ENCODE measurements at places on chromosomes 4 and X.
A peak's percentile ranks its signal among the peaks of the same experiment; 100 is the strongest.

DNA sequence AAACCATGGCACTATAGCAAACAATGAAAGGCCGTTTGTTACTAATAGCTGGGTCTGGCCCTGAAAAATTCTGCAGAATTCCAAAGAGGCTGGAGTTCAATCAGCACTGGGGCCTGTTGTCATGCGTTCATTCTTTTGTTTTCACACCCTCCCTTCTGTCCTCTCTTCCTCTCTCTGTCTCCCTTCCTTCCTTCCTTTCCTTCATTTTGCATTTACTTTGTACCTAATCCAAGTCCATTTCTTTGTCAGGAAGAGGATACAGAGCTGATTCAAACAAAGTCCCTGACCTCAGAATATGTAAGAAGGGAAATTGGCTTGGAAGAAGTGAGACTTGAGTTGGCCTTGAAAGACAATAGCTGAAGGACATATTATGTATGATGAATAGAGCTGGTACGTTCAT lies 119.6 kb upstream of the LDB2 start:
- DNase-seq = no peak

DNA sequence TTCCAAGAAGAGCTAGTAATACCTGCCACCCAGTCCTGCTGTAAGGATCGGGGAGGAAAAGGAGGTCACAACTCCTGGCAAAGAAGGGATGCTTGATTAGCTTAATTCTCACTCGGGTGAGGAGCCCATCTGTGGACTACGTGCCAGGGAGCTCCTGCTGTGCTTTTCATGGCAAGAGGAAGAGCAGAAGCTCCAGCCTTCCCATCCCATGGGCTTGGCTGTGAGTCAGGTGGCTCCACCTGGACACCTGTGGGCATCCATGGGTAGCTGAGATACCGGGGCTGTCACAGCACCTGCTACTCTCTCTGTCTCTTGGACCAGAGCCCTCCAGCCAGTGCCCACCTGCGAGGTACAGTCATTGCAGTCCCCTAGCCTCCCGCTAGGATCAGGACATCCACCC lies 18.0 kb downstream of the CLNK start:
- DNase-seq = peak; percentile 42

DNA sequence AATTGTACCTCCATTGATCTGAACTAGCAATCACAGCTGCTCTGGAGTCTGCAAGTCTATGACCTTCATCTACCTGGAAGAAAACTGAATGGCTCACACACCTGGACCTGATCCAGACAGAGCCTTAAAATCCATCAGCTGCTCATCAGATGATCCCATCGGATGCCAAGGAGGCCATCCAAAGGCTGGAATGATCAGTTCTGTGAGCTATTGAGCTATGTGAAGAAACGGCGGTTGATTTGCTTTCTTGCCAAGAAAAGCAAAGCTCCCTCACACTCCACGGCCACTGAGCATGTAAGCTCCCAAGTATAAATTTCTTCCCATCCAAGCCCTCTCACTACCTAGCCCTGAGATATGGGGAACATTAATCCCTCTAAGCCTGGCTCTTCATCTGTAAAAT lies 63.1 kb downstream of the RELL1 start:
- no peak for DNase-seq

DNA sequence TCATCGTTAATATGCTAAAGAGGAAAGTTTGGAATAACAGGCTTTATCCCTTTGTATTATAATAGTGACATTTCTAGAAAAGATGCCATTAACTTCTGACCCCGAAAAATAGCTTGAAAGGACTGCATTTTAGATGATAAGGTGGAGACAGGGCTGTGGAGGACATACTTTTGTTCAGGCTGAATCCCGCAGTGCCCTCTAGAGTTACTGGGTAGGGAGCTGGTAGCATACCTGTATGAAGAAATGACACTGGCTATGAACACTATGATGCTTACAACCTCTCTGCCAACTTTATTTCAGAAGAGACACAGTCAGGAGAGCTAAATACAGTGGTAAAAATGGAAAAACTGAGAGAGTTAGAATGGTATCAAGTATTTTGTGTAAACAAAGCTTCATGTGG lies 8.1 kb downstream of the IL1RAPL1 start:
- no peak for DNase-seq

GRCh38 chr4:183291070-183291469 lies 29.0 kb downstream of the CLDN22 start:
- DNase-seq = no peak

GRCh38 chrX:68750316-68750715 lies 78.5 kb upstream of the EFNB1 start:
- DNase-seq = no peak

DNA sequence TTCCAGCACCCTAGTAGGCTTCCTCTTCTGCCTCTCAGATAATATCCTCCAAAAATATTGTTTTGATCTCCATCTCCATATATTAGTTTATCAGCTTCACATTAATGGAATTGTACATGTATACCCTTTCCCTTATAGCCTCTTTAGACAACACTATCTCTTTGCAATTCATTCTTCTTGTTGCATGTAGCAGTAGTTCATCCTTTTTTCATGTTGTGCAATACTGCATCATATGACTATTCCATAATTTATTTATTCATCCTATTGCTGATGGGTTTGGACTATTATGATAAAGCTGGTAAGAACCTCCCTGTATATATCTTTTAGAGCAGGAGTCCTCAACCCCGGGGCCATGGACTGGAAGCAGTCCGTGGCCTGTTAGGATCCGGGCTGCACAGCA lies 148.2 kb upstream of the FAT1 start:
- DNase-seq = no peak

DNA sequence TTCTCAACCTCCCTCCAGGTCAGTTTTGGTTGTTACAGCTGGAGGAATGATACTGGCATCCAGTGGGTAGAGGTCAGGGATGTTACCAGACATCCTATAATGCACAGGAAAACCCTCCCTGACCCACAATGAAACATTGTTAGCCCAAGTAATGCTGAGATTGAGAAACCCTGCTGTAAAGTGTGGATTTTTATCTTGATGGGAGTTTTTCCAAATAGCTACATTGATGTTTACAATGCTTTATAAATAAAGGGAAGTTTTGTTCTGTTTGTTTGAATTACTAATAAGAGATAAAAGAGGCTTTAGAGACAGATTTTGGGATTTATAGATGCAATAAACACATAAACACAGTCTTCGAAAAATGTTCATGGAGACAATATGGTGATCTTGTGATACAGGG lies 194.0 kb upstream of the NUDT6 start:
- DNase-seq = no peak

- DNase-seq = no peak
Measured at GRCh38 chrX:46759645-46759974, 692 bp upstream of the SLC9A7 start.

- DNase-seq = no peak
Measured at GRCh38 chrX:118536204-118536603, 40.6 kb downstream of the DOCK11 start.

GRCh38 chr4:152246659-152247058 lies 289.2 kb downstream of the FBXW7 start:
- no peak for DNase-seq

- peak; percentile 20 for DNase-seq
Measured at GRCh38 chr4:176563591-176563990, 229.1 kb downstream of the VEGFC start.

GRCh38 chr4:152501846-152502536 lies 33.9 kb downstream of the FBXW7 start:
- DNase-seq = no peak

- no peak for DNase-seq
Measured at GRCh38 chr4:24970635-24971034, 57.8 kb upstream of the CCDC149 start.

- DNase-seq = no peak
Measured at GRCh38 chr4:48153791-48154550, 19.9 kb upstream of the TXK start.

DNA sequence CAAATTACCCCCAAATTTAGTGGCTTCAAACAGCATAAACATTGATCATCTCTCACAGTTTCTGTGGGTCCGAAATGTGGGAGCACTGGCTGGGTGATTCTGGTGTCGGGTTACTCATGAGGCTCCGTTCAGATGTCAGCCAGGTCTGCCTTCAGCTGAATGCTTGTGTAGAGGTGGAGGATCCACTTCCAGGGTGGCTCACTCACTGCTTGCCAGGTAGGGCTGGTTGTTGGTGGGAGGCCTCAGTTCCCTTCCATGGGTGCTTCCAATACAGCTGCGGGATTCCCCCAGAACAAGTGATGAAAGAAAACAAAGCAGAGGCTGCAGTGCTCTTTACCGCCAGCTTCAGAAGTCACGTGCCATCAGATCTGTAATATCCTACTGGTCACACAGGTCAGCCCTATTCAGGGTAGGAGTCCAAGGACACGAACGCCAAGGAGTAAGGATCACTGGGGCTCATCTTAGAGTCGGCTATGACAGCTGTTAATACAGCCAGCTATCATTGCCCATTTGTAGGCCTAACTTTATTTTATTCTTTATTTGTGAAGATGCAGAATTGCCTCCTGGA lies 1.1 kb upstream of the SMIM43 start:
- no peak for DNase-seq

DNA sequence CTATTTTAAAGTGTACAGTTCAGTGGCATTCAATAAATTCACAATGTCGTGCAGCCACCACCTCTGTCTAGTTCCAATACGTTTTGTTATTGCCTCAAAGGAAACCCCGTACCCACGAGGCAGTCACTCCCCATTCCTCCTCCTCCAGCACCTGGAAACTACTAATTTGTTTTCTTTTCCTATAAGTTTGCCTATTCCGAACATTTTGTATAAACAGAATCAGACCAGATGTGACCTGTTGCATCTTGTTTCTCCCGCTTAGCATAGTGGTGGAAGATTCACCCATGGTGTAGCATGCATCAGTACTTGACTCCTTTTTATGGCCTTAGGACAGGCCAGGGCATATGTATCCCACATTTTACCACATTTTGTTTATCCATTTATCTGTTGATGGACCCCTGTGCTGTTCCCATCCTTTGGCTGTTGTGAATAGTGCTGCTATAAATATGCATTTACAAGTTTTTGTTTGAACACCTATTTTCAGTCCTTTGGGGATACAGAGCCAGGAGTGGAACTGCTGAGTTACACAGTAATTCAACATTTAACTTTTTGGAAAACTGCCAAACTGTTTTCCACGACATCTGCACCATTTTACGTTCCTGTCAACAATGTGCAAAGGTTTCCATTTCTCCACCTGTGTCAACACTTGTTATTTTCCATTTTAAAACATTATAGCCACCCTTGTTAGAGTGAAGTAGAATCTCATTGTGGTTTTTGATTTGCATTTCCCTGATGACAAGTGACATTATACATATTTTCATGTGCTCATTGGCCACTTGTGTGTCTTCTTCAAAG lies 57.8 kb upstream of the STX18 start:
- DNase-seq = peak; percentile 70

GRCh38 chr4:8083086-8083825 lies 75.4 kb downstream of the ABLIM2 start:
- DNase-seq = no peak

Measured in NCI-H2081 (cell line).